Hair follicle dermal papilla cell (primary cell): ENCODE measurements at places on chromosomes 1 and 21. TPM values are rescaled to one million over a fixed set of nuclear protein-coding genes. Genes with fewer than 3 reads are reported as not detected.

Gene CYP2J2
- total RNA-seq, result 0.16 TPM in 1 of 2 replicates, not detected in the other

Gene METTL25B
- total RNA-seq, result 9.6 and 9.9 TPM in 2 replicates

Gene FCGR3B
- total RNA-seq, result not detected in 2 replicates

Gene POGZ
- 28.9 and 46.9 TPM in 2 replicates for total RNA-seq

Gene AK5
- 89.3 and 126 TPM in 2 replicates for total RNA-seq

Gene SPATA46
- not detected in 2 replicates for total RNA-seq

Gene SMYD3
- 36.6 and 56.0 TPM in 2 replicates for total RNA-seq

Gene COL11A1
- 168 and 264 TPM in 2 replicates for total RNA-seq

Gene PLA2G5
- not detected in 2 replicates for total RNA-seq

Gene ETV3L
- not detected in 2 replicates for total RNA-seq

Gene SV2A
- total RNA-seq, result 23.8 and 27.3 TPM in 2 replicates

Gene PRKCZ
- total RNA-seq, result 0.97 and 1.1 TPM in 2 replicates

Gene CD5L
- total RNA-seq, result not detected in 2 replicates

Gene FAM72B
- 0.12 and 1.8 TPM in 2 replicates for total RNA-seq

Gene TMOD4
- total RNA-seq, result 0.81 and 1.6 TPM in 2 replicates

Gene SAMD11
- total RNA-seq, result 1.1 and 1.8 TPM in 2 replicates

Gene PIGR
- total RNA-seq, result under 0.01 TPM in 1 of 2 replicates, not detected in the other

Gene ARF1
- 382 and 385 TPM in 2 replicates for total RNA-seq

Gene OR2M2
- total RNA-seq, result not detected in 2 replicates

Gene GART
- total RNA-seq, result 66.9 and 75.9 TPM in 2 replicates

Gene HRNR
- under 0.01 TPM in 1 of 2 replicates, not detected in the other for total RNA-seq

Gene ARID1A
- total RNA-seq, result 26.8 and 29.0 TPM in 2 replicates

Gene SELE
- total RNA-seq, result not detected in 2 replicates

Gene MYOM3
- 0.12 and 0.16 TPM in 2 replicates for total RNA-seq

Gene AMY2B
- total RNA-seq, result 10.3 and 10.9 TPM in 2 replicates

Gene C8A
- not detected in 2 replicates for total RNA-seq

Gene SRP9
- total RNA-seq, result 153 and 154 TPM in 2 replicates

Gene RAP1GAP
- total RNA-seq, result 0.16 and 0.24 TPM in 2 replicates

Gene TRAPPC3
- total RNA-seq, result 72.9 and 114 TPM in 2 replicates

Gene KLF17
- 0.16 TPM in 1 of 2 replicates, not detected in the other for total RNA-seq

Gene DISP3
- not detected in 2 replicates for total RNA-seq

Gene CDK18
- total RNA-seq, result 1.1 and 2.6 TPM in 2 replicates

Gene AVPR1B
- total RNA-seq, result not detected in 2 replicates

Gene FCGR2B
- not detected in 2 replicates for total RNA-seq

Gene COP1
- 48.1 and 57.0 TPM in 2 replicates for total RNA-seq

Gene SPRTN
- 13.6 and 19.5 TPM in 2 replicates for total RNA-seq

Gene PGBD5
- total RNA-seq, result 0.12 and 0.16 TPM in 2 replicates

Gene MYCL
- 0.16 TPM in 1 of 2 replicates, not detected in the other for total RNA-seq

Gene MAP10
- 3.4 and 3.6 TPM in 2 replicates for total RNA-seq

Gene CMPK1
- total RNA-seq, result 88.4 and 89.6 TPM in 2 replicates

Gene PCSK9
- 14.8 and 18.3 TPM in 2 replicates for total RNA-seq

Gene HLCS
- total RNA-seq, result 42.3 and 54.2 TPM in 2 replicates

Gene RORC
- total RNA-seq, result 0.12 TPM in 1 of 2 replicates, not detected in the other

Gene ATP1A4
- not detected in 2 replicates for total RNA-seq

Gene TOR1AIP2
- 131 and 133 TPM in 2 replicates for total RNA-seq

Gene HSD3B1
- not detected in 2 replicates for total RNA-seq

Gene LCE2A
- not detected in 2 replicates for total RNA-seq

Gene PAQR6
- 0.49 and 0.65 TPM in 2 replicates for total RNA-seq

Gene PLEKHG5
- 12.6 and 18.0 TPM in 2 replicates for total RNA-seq

Gene LAMC2
- 2.3 and 4.7 TPM in 2 replicates for total RNA-seq
